ENCODE measurements at places on chromosomes 6 and 20.

- DNase-seq = no peak
Measured at GRCh38 chr20:42212391-42212790, 594.2 kb upstream of the CHD6 start.

DNA sequence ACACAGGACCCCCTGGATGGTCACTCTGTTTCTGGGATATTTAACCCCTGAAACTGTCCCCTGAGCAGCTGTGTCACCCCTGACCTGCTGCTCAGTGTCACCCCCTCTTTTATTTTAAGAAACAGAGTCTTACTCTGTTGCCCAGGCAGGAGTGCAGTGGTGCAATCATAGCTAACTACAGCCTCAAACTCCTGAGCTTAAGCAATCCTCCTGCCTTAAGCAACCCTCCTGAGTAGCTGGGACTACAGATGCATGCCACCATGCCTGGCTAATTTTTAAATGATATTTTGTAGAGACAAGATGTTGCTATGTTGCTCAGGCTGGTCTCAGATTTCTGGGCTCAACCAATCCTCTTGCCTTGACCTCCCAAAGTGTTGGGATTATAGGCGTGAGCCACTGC lies 21.5 kb upstream of the GTSF1L start:
- DNase-seq = no peak

DNA sequence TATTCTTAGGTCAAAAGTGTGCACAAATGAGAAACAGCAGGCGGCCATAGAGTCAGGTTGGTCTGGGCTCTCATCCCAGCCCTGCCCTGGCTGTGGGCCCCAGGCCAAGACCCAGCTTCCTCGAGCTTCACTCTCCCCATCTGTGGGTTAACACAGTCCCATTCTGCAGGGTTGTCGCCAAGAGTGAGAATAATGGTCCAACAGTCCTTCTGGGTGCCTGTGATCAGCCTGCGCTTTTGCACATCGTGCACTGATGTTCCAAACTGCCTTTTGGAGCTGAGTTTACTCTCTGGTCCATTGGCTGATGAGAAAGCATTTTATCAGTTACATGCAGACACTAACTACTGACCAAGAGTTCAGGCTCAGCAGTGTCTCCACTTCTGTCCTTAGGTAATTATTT lies 82.6 kb downstream of the INSM1 start:
- no peak for DNase-seq

DNA sequence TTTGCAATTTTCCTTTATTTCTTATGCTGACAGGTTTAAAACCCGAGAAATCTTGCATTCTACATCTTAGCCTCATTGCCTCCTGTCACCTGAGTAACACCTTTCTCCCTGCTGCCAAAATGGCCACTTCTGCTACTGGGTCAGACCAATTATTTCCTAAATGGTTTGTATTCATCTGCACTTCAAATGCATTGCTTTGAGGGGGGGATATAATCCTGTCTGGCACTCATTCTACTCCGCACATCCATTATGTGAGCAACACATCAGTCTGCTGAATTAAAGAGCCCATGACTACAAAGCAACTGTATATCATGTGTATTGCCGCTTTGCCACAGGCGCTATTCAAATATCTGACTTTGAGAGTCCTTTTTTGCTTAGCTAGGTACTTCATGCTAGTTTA lies 141.6 kb upstream of the TSHZ2 start:
- DNase-seq = no peak

GRCh38 chr20:44409132-44409600 lies 53.7 kb downstream of the HNF4A start:
- no peak for DNase-seq

- no peak for DNase-seq
Measured at GRCh38 chr20:19924255-19924654, 92.9 kb upstream of the NAA20 start.

GRCh38 chr6:15254070-15254975 lies 8.5 kb downstream of the JARID2 start:
- DNase-seq = no peak

DNA sequence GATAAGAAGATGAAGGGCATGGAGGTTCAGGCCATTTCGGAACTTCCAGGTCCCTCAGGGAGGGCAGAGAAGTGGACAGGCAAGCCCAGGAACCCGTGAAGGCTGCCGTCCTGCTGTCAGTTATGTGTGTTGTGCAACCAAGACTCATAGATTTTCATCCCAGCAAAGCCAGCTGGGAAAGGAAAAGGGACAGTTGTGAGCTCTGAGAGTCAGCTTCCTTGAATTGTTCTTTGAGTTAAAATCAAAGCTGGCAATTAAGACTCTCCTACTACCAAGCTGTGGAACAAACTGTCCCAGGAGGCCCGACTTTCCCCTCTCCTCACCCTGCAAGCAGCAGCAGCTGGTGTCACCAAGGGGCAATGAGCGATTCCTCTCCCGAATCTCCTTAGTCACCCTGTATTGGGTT lies 46.3 kb upstream of the IYD start:
- no peak for DNase-seq

- DNase-seq = no peak
Measured at GRCh38 chr20:18754653-18755045, 58.9 kb upstream of the SCP2D1 start.

GRCh38 chr6:118377711-118378414 lies 170.2 kb upstream of the PLN start:
- no peak for DNase-seq

DNA sequence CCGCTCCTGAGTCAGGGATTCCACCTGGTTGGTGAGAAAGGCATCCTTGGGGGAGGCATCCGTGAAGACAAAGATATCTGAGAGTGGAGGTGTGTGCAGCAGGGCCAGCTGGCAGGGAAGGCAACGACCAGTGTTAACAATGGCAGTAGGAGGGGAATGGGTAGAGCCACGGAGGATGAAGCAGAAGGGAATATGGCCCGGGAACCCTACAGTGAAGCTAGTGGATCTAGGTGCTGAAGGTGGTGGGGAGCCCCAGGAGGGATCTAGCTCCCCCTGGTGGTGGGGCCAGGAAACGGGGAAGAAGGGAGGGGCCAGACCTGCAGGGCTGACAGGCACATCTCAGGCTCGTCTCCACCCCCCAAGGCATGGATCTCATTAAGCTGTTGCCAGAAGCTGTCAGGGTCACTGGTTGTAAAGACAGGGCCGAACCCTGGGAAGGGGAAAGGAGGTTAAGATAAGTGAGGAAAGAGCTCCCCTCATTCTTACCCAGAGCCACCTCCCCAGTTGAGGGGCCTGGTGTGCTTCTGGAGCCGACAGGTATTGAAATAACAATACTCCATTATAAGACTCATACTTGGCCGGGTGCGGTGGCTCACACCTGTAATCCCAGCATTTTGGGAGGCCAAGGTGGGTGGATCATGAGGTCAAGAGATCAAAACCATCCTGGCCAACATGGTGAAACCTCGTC lies 7.3 kb downstream of the VWA7 start:
- peak; percentile 65 for DNase-seq
